ENCODE measurements at places on chromosomes 4 and X.

DNA sequence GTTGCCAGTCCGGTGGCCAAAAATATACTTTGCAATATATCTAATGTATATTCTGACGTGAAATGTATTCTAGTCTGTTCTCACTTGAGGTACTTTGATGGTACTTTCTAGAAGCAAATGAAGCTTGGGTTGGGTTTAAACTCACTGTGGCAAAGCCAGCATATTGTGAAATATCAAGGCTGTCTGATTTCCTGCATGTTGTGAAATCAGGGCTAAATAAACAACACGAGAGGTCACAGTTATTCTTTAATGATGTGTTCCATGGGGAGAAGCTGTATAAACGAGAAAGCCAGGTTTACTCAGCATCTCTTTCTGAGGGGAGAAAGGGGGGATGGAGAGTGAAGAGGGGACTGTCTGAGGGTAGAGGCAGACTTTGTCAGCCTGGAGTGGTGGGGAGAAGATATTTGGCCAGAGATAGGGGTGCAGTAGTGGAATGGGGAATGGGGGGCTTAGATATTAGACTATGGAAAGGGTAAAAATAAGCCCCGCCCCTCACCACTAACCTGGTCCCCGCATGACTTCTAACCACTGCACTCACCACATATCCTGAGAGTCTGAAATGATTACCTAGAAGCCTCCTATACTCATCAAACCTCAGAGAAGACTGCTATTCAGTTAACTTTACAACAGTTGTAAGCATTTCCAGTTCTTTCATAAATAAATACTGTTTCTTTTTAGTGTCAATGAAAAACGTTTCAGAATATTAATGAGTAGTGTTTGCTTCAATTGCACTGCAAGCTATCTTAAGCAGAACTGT lies 5.9 kb upstream of the SCARB2 start:
- DNase-seq, result no peak

DNA sequence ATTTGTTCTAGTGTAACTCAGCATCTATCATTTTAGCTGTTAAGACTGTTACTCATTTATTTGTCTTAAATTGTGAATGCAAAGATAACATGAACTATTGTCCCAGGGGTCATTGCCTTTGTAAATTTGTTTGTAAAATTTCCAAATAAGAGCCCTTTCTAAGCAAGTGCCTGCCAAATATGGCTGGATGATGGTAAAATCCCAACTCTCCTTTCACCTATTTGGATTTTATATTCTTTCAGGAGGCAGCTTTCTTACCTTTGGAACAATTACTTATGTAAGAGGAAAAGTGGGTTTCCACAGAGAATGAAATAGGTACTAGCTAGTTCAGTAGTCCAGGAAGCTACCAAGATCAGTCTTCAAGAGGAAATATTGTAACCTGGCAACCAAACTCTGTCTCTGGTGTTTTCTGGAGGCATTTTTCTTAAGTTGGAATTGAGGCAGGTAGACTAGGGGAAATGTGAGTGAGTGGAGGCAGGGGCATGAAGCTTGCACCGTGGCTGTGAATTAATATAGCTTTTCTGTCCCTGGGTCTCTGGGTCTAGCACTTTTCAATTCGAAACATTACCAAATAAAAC lies 363.0 kb upstream of the ZCCHC13 start:
- DNase-seq, result no peak

GRCh38 chr4:95186666-95187065 lies 362.1 kb downstream of the UNC5C start:
- no peak for DNase-seq

- no peak for DNase-seq
Measured at GRCh38 chr4:153488006-153488891, 22.1 kb downstream of the TMEM131L start.

GRCh38 chrX:31356275-31357212 lies 284.7 kb upstream of the FTHL17 start:
- DNase-seq, result no peak

GRCh38 chr4:5708449-5709206 lies at the start of gene EVC2:
Gene EVC2 (minus strand): TSS chr4:5708559. CDS start chr4:5708513, 46 bp downstream.
- no peak for DNase-seq

DNA sequence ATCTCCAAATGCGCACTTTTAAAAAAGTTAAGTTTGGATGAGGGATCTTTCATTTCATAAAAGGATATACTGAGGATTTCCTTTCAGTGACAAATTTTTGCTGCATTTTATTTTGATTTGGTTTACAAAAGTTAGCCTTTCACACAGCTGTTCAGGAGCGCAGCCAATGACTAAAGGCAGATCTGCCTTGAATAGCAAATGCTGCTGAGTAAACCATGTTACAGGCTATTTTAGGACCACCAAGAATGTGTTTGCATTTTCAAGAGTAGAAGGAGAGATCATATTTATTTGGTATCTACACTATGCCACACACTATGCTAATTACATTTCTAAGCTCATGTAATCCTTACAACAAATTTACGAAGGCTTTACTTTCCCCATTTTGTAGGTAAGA lies 92.1 kb downstream of the MAMLD1 start:
- no peak for DNase-seq

GRCh38 chrX:53048169-53049126 lies at the start of gene GPR173:
Gene GPR173 (plus strand): TSS chrX:53048789. CDS start chrX:53076622, 27,833 bp downstream.
- peak; percentile 67 for DNase-seq

- no peak for DNase-seq
Measured at GRCh38 chr4:84472154-84472553, 26.9 kb downstream of the NKX6-1 start.

DNA sequence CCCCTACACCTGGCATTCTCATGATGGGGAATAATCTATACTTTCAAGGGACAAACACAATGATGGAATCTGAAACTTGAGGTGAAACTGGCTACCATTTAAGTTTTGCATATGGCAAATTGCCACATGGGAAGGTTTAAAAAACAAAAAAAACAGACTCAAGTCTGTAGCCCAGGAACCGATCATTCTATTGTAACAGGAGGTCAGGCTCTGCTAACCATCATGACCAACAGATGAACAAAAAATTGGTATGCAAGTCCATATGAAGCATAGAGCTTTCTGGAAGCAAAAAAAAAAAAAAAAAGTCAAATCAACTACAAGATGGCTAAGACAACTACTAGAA lies 594.3 kb upstream of the DIPK2B start:
- DNase-seq, result no peak

DNA sequence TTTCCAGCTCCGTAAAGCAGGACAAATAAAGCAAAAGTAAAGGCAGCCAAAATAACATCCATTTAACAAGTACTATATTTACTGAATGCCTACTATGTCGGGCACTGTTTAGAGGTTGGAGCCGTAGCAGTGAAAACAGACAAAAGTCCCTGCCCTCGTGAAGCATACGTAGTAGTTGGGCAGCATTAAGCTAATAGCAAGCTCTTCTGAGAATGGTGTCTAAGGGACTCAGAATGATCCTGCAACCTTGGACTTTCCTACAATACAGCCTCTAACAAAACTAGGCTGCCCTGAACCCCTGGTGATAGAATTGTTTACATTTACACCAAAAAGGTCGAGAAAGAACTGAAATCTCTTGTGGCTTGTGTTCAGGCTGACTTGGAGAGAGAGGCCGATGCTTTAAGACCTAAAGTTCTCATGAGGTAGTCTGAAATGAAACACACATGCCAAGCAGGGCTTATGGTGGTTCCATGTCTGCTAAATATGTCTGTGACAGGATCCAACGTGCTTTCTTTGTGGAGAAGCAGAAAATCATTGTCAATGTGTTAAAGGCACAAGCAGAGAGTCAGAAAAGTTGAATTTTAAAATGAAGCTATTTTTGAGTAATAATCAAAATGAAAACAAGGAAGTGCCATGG lies 898 bp upstream of the PDGFC start:
- no peak for DNase-seq

DNA sequence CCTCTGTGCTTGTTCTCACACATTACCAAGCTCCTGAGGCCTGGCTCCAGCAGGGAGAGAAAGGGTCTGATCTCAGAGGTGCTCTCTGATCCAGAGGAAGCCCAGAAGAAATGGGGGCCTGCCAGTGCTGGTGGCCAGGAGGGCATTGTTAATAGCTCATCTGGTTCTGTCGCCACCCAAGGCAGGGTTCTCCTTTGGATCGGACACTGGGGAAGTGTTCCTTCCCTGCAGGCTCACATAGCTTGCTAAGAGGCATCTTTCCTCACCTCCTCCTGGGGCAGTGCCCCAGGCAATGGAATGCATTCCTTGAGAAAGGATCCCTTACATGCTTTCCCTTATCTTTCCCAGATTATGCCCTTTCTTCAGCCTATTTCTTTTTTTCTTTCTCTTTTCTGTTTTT lies 53.8 kb downstream of the RBM47 start:
- no peak for DNase-seq

- no peak for DNase-seq
Measured at GRCh38 chr4:144514736-144515135, 131.2 kb upstream of the HHIP start.

GRCh38 chr4:3648195-3648594 lies 116.0 kb upstream of the LRPAP1 start:
- DNase-seq, result no peak

DNA sequence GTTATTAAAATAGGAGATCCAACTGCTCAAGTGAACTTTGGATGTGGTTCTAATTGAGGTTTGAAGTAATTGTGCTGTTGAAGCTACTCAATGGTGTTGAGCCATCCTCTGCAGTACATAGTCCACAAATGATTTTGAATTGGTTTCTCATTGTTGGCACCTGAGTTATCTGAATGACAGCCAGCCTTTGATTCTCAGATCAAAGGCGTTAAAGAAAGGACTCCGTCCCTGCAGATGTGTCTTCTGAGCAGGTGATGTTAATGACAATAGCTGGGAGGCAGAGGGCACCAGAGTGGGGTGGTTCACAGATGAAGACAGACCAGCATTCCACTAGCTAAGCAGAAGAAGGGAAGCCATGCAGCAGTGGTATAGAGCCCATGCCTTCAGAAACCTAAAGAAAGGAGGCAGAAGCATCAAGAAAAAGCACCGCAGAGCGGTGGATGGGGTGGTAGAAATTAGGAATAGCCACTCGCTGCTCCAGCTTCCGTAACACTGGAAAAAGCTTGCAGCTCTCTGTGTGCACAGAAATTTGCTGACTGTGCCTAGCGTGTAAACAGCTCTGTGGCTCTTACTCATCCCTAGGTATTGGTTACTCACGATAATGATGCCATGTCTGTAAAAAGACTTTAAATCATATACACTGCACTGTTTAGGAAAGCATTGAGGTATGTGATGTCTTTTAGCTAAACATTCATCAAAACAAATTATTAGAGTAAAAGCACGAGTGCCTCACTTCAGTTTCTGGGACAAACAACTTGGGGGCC lies 79.2 kb upstream of the CLCN4 start:
- DNase-seq, result no peak

- DNase-seq, result peak; percentile 22
Measured at GRCh38 chr4:12791536-12791935, 692.6 kb downstream of the RAB28 start.

- no peak for DNase-seq
Measured at GRCh38 chr4:47106561-47106960, 75.2 kb downstream of the GABRB1 start.

- DNase-seq, result no peak
Measured at GRCh38 chr4:7976025-7976424, 36.4 kb upstream of the AFAP1 start.

DNA sequence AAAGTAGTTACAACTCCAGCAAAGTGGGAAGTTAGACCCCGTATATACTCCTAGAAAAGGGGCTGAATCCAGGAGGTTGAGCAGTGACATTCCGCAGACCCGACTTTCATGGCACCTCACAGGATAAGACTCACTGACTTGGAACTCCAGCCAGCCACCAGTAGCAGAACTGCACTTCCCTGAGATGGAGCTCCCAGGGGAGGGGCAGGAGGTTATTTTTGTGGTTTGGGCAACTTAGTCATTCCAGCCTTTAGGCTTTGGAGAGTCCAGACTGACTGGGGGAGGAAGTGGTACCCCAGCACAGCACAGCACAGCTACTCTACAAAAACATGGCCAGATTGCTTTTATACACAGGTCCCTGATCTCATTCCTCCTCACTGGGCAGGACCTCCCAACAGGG lies 319.1 kb downstream of the PCDH19 start:
- DNase-seq, result no peak

- no peak for DNase-seq
Measured at GRCh38 chr4:15239866-15240265, 188.0 kb upstream of the C1QTNF7 start.

GRCh38 chr4:82988323-82988832 lies 22.2 kb downstream of the LIN54 start:
- no peak for DNase-seq

DNA sequence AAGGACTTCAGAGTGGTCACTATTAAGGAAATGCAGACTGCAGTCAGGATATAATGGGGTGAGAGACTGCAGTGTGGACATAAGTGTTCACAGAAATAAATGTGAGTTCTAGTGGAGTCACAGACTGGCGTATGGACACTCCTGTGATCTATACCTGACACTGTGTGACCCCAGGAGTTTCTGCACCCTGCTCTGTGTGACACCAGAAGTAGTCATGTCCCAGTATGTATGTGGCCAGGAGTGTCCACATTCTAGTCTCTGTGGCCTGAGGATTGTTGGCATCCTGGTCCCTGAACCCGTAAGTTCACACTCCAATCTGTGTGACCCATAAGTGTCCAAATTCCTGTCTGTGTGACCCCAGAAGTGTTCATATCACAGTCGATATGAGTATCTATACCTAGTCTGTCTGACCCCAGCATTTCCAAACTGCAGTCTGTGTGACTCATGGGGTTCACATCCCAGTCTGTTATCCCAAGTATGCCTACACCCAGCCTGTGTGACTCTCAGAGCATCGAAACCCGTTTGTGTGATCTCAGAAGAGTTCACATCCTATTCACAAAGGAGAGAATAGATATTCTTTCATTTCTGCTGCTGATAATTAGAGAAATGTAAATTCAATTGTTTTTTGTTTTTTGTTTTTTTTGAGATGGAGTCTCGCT lies 16.3 kb downstream of the WDR13 start:
- no peak for DNase-seq

DNA sequence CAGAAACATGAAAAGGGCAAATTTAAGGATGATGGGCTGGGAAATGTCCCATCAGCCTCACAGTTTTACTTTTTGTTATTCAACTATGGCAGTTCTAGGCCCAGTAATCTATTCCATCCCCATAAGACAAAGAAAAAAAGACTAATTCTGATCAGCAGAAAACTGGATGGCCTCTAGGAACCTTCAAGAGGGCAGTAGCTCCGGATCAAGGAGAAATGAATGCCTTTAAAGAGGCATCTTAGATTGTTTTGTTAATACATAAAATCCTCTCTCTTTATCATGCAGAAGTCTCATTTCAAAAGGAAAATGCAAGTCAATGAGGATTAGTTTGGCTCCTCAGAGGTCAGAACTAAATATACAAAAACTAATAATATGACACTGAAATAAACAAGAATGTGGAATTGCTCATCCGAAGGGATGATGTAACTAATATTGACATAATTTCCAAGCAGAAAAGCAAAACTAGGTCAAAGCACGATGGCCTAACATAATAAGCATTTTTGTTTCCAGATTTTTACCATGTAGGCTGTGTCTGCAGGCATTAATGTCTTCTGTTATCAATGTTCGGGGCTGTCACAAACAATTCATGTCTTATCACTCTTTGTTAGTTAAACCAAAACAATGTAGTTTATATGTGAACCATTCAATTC lies 8.8 kb downstream of the MID1 start:
- no peak for DNase-seq

Data from NCI-H1105 treated with DMSO at 0.1 percent for 48 hours (cell line).